ENCODE measurements at places on chromosomes 2 and 18. TPM values are rescaled to one million over a fixed set of nuclear protein-coding genes. Genes with fewer than 3 reads are reported as not detected.

DNA sequence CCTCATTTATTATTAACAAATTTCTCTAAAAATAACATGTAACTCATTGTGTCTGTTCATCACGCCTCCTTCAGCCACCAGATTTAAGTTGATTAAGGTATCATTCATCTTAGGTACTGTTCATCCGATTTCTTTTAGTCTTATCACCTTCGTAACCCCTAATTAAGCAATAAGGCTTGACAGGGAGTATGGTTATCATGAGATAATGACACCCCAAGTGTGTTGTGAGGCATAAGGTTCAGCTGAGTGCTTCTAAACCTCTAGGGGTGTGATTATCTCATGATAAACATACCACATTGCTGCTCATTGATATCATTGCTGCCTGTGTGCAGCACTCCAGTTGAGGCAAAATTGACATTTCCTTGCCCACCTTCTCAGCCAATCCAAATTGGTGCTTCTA is 158.9 kb upstream of the BOD1L2 start:
- no peak for DNase-seq

GRCh38 chr2:178886006-178886405 is 78.8 kb upstream of the TTN start:
- no peak for DNase-seq

GRCh38 chr18:61551586-61551985 is 218.4 kb downstream of the CDH20 start:
- DNase-seq: no peak

DNA sequence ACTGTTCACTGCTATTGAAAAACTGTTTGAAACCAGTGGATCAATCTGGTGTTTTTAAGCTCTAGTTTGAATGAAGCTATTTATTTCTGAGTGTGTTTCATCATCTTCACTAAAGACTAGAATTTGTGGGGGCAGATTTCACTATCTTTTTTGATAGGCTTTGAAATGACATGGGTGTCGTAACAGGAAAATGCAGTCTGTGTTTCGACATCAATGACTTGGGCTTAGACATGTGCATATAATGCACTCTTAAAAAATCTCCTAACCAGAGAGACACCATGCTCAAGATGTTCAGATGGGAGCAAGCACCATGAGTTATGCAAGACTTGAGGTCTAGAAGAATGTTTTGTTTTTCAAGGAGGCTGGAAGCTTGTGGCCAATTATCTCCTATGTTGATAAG is 221.6 kb downstream of the GPD2 start:
- no peak for DNase-seq

DNA sequence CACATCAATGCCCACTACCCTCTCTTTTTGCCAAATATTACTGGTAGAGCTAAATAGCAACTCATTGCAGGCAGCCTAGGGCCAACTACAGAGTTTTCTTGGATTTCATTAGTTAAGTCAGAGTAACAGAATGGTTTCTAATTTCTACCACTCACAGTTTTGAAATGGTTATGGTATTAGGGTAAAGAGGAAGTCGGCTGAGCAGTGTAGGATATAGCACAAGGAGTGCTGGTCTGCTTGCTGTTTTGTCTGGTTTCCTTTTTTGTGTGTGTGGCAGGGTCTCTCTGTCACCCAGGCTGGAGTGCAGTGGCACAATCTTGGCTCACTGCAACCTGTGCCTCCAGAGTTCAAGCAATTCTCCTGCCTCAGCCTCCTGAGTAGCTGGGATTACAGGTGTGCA is 289.2 kb upstream of the CCDC68 start:
- DNase-seq: no peak

FBXO41 gene
- 2.3 TPM for total RNA-seq

NEU2 gene
- not detected for total RNA-seq

All from esophagus squamous epithelium (tissue), 5 donors.